ENCODE measurements at places on chromosomes 1 and 21. TPM values are rescaled to one million over a fixed set of nuclear protein-coding genes. Genes with fewer than 3 reads are reported as not detected.

Gene SPATA1
- not detected for total RNA-seq

Gene UHMK1
- total RNA-seq, result 98.3 TPM

Gene CELA2A
- total RNA-seq, result not detected

Gene TMEM51
- total RNA-seq, result not detected

Gene ADAMTS5
- not detected for total RNA-seq

Gene URB1
- 17.0 TPM for total RNA-seq

Gene NIT1
- 44.0 TPM for total RNA-seq

Gene CFAP107
- not detected for total RNA-seq

Gene KLHL12
- 55.8 TPM for total RNA-seq

Gene MROH9
- not detected for total RNA-seq

Gene F5
- total RNA-seq, result not detected

Gene RGS1
- total RNA-seq, result 0.22 TPM

Gene MRAP
- not detected for total RNA-seq

Gene ANGPTL1
- total RNA-seq, result not detected

Gene HSF2BP
- total RNA-seq, result 0.76 TPM

Gene ZNF670
- 20.0 TPM for total RNA-seq

Gene RPTN
- not detected for total RNA-seq

Gene ETS2
- 12.9 TPM for total RNA-seq

Gene TNFRSF8
- total RNA-seq, result not detected

Gene TBX15
- not detected for total RNA-seq

Gene MAD2L2
- 117 TPM for total RNA-seq

Gene VWA1
- total RNA-seq, result not detected

Gene OR2L5
- total RNA-seq, result 0.19 TPM

Gene NUP210L
- total RNA-seq, result not detected

Gene CEP170
- 124 TPM for total RNA-seq

Gene HPCAL4
- 0.15 TPM for total RNA-seq

Gene NBPF6
- total RNA-seq, result not detected

Gene RXFP4
- not detected for total RNA-seq

All from Karpas-422 (cell line).